ENCODE measurements at places on chromosomes 16 and 17.

DNA sequence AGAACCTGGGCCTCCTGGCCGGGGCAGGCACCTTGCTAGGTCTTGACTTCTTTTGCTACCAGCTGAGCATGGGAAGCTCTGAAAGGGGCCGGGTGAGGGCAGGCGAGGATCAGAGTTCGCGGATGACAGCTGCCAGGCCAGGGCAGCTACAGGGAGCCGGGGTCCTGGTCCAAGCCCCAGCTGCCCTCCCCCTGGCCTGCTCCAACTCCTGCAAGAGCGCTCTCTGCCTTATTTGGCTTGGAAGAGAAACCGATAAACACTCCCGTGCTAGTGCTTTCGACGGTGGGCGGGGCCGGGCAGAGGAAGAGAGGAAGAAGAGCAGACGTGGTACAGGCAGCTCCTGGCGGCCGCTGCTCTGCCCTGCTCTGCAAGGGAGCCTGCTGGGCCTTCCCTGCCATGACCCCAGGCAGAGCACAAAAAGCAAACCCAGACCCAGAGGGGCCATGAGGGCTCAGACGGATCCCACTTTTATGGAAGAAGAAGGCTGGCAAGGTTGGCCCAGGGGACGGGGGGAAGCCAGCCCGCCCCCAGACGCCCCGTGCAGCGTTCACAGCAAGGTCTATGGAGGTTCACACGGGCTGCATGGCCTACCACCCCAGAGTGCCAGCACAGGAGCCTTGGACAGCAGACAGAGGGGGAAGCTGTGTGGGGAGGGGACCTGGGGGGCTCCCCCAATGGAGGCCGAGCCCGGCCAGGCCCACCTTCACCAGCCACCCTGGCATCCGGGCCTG lies 25.6 kb downstream of the PIEZO1 start:
- DNase-seq, result no peak

DNA sequence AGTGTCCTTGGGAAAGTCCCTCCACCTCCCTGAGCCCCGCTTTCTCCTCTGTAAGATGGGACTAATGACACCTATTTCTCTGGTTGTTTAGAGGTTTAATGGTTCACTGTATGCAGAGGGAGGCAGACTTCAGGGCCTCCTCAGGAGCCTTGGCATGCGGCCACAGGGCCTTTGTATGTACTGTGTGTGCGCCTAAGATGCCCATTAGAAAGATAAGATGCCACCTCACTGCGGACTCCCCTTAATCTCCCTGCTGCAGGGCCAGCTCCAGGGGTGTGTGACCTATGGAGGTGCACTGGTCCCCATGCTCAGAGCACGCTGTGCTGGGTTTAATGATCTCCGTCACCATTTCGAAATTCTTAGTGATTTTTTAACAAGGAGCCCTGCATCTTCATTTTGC lies 59.3 kb downstream of the TMEM235 start:
- no peak for DNase-seq

DNA sequence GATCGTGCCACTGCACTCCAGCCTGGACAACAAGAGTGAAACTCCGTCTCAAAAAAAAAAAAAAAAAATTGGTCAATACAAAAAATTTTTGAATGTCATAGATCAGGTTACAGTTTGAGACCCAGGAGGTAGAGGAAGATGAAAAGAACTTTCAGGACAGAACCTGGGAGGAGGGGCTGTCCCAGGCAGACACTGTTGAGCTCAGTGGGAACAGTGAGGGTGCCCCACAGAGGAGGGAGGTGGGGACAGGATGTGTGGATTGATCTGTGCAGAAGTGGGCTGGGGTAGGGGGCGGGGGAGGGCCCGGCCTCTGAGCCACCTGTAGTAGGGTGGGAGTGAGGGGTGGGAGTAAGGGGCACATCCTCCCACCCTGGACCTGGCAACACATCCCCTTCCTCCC lies 58.3 kb downstream of the PRMT7 start:
- no peak for DNase-seq

DNA sequence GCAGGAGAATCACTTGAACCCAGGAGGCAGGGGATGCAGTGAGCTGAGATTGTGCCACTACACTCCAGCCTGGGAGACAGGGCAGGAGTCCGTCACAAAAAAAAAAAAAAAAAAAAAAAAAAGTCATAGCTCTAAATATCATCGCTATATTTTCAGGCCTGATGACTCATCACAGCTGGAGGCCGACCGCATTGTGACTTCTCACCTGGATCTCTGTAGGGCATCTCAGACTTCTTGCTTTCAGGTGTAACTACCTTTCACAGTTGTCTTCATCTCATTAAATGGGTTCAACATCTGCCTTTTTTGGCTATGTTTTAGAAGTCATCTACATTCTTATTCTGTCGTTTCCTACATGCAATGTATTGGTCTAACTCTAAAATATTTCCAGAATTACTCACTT lies 353.1 kb upstream of the MON1B start:
- no peak for DNase-seq

DNA sequence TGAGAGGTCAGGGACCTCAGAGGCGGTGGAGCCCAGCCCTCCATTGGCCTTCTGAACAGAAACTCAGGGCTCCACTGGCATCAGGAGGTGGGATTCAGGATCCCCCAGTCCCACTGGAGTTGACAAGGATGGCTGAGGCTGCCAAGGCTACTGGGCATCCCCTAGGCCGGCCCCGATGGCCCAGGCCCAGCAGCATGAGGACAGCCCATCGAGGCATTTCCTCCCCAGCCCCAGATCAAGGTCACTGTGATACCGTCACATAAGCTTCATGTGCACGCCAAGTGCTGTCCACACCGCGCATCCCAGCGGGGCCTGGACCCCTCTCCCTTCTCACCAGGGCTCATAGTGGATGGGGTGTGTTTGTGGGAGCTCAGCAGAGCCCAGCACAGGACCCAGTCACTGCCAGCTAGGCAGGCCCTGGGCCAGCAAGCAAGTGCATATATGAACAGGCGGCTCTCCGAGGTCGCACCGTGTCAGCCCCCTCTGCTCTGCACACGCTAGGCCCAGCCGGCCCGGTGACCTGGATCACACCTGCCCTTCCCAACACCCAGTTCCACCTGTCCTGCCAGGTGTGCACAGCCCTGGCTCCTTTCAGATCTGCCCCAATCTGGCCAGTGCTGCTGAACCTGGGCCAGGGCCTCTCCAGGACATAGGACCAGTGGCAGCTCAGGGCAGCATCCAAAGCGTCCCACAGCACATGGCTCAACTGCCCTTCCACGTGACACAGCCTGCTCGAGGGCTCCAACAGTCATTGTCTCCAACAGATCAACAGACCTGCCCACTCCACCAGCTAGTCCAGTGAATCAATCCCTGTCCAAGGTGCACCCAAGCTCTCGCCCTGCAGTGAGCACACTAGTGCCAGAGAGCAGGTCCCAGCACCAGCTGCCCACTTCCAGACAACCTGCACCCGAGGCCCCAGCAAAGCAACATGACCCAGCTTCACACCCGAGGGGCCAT lies 32.8 kb upstream of the RASD1 start:
- DNase-seq, result no peak

- no peak for DNase-seq
These were observed 14.2 kb downstream of the SLC6A4 start for GRCh38 chr17:30221346-30221745.

GRCh38 chr16:53099318-53100130 lies 44.7 kb downstream of the CHD9 start:
- DNase-seq, result peak; percentile 75

- DNase-seq, result no peak
These were observed 34.0 kb downstream of the TMEM132E start for GRCh38 chr17:34613064-34614019.

- no peak for DNase-seq
These were observed 57.9 kb downstream of the CMIP start for GRCh38 chr16:81502396-81503070.

DNA sequence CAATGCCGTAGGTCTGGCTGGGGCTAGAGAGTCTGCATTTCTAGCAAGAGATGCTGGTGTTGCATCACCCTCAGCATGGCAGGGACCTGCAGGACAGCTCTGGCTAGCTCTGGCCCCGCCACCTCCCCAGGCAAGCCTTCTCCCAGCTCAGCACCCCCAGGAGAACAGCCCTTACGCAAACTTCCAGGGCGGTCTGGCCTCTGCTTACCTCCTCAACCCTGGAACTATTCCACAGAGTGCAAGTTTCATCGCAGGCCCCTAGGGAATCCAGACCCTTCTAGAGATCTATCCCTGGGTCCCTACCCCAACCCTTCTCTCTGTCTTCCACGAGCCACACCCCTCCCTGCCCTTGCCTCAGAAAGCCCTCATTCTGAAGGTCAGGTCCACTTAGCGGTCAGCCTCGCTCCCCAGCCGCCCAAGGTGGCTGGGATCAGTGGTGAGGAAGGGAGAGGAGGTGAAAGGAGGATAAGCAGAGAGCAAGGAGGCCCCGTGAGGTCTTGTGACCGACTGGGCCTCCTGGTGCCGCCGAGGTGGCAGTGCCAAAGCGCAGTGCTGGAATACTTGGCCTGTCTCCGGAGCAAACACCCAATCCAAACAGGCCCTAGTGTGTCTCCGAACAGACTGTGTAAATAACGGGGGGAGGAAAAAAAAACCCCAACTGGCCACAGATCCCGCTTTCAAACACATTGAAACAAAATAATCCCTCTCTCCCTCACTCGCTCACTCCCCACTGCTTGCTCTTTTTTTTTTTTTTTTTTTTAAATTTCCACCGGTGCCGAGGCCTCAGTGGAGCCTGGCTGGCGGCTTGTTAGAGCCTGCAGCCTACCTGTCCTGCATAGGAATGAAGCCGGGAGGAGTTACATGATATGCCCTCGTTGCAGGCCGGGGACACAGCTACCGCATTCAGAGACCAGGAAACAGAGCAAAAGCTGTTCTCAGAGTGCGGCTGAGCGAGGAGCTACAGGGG lies 380.9 kb downstream of the SOX9 start:
- DNase-seq, result no peak

DNA sequence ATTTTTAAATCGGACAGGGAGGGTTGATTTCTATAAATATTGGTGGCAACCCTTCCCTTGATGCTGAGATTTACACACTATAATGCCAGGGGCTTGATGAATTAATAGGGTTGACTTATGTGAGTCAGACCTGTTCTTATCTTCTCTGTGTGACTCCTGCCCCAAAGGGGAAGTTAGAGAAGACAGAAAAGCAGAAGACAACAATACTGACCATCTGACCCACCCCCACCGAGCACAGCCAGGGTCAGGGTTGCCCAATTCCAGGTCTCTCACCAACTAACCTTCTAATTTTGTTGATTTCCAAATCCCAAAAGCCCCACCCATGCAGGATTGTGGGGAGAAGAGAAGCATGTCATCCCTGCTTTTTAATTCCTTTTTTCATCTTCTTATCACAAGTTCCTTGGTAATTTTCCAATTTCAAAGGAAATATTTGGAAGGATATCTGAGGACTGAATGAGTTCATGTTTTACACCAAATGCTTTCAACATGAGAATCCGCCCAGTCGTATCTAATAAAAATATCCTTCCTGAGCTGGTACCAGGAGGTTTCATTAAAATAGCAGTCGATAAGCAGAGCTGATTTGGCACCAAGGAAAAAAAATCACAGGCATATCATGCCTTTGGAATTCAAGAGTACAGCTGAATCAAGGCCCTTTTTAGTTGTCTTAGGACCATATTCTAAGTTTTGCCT lies 603.4 kb upstream of the CDH11 start:
- DNase-seq, result no peak

- DNase-seq, result no peak
These were observed 3.0 kb upstream of the KRT15 start for GRCh38 chr17:41521574-41522261.

DNA sequence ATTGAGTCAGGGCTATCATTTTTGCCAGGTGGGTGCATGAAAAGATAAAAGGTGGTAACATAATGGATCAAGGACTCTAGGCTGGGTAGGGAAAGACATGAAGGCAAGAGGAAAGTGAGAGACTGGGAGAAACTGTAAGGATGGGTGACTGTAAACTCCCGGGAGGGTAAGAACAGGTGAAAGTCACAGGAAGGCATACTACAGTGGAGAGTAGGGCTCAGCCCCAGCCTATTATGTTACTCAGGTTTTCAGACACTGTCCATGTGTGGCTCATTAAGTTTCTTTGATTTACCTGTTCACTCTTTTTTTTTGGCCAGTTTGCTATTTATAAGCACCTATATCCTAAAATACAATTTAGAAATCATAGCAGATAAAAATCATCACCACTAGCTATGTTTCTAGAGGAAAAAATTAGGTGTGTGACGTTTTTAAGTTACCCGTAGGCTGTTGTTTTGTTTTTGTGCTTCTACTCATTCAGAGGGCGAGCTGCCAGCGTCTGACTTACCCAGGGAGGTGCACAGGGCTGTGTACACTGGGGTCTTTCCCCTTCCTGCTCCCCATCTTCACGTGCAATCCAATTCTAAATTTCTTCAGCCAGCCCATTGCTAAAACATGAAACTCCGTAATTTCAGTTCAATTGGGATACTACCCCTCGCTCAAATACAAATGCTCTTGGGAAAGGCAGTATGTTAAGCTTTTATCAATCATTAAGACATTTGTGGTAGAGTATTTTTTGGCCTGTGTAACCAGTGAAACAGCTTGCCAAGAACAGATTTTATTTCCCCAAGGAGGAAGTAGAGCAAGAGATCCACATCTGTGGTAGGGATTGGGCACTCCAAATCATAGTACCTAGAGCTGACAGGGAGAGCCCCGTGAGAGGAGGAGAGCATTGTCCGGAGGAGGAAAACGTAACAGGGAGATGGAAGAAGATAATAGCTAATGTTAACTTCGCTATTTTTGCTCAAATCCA lies 21.7 kb upstream of the VWA3A start:
- DNase-seq, result no peak

DNA sequence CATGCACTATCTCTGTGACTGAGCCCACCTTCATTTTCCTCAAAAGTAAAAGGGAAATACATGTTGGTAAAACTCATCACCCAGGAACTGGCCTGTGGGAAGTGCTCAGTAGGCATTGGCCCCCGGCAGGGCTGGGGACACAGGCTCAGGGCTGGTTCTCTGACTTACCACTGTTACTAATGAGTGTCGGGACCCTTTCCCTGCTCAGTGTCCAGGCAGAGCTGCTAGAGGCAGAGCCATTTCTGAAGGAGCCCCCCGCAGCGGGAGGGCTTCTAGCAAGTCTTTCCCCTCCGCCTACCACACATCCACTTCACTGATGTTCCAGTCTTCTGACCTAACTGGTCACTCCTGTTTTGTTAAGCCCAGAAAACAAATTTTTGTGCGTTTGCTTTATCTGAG lies 1.7 kb upstream of the PEMT start:
- DNase-seq, result no peak

- DNase-seq, result no peak
These were observed 42.0 kb downstream of the MGAT5B start for GRCh38 chr17:76909971-76910760.

DNA sequence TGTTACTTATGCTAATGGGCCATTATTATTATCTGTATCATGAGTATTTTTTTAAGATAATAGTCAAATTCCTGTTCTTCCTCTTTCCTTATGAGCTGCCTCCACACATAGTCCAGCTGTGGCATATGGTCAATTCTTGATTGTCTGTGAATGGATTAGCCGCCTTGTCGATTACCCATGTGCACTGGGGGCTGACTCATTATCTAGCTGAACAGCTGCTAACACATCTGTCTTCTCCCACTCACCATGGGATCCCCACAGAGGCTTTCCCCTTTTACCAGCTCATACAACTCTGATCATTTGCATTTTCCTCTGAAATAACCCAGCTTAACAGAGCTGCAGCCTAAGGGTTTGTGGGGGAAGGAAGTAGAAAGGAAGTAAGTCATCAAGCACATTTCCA lies 915.0 kb downstream of the CDH11 start:
- DNase-seq, result peak; percentile 98

GRCh38 chr17:55117164-55117563 lies 147.6 kb upstream of the HLF start:
- DNase-seq, result peak; percentile 30

Measured in NCI-H524 treated with DMSO at 0.1 percent for 48 hours (cell line).